ENCODE measurements at places on chromosomes 1 and 21.

GRCh38 chr1:159881622-159882526 lies 18.1 kb downstream of the CFAP45 start:
- DNase-seq = peak; percentile 100

DNA sequence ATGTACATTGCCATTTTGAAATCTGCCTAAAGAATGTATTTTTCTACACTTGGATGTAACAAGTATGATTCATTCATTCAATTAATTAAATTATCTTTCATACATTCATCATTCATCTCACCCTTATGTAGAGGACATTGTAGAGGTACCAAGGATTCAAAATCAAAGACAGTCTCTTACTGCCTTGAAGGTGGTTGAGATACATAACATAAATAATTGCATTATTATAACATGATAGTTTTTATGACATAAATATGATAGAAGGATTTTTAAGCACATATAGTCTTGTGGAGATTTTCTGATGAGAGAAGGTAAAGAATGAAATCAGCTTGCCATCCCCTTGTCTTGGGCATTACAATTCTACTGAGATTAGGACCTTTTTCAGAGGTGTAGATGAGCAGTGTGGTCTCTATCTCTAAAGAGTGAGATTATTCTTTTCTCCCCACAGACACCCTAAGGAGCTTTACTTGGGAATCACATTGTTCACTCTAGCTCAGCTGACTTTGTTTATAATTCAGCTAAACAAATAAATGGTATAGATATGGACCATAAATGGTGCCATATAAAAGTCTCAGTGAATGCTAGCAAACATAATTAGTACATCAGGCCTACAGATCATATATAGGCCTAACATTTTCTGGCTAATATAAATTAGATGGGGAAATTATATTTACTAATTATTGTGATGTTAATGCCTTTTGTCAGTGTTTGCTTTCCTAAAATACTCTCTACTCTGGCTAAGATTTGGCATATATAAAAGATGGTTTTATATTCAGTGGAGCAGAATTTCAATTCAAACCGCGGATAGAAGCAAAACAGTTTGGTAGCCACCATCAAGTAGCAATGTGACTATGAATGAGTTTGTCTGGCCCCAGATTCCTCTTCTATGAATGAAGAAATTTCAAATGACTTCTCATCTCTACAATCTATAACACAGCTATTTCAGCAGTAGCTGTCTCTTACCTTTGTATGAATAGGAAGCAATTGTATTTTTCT lies 1.9 kb downstream of the RGS1 start:
- no peak for DNase-seq

DNA sequence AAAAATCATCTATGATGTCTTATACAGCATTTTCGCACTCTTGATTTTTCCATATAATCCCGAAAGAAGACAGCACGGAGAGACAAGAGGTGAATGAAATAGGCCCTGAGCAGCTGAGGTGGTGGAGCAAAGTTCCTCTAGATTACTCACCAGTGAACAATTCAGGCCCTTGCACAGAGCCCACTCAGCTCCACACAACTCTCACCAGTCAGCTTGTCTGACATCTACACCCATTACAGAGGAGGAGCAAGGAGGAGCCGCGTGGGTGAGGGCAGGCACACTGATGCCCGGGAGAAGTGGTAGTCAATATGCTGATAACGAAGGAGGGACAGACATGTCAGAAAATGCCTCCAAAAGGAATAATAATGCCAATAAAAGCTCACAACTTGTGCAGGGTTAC lies 59.9 kb downstream of the DNM3 start:
- DNase-seq = peak; percentile 24

DNA sequence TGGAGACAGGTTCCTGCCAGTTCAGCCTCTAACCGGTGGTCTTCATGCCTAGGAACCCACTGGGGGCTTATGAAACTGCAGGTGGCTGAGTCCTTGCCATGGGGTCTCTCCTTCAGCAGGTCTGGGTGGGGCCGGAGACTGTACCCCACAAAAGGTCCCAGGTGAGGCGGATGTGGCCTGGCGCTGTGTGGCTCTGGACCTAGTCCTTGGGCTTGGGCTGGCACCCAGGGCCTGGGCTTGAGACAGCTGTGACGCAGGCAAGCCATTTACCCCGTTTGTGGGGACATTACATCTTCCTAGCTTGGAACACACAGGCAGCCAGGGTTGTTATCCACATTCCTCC lies 5.9 kb upstream of the SLX9 start:
- no peak for DNase-seq

- DNase-seq = no peak
Observed at GRCh38 chr1:56451491-56451890, 127.9 kb downstream of the PLPP3 start.

DNA sequence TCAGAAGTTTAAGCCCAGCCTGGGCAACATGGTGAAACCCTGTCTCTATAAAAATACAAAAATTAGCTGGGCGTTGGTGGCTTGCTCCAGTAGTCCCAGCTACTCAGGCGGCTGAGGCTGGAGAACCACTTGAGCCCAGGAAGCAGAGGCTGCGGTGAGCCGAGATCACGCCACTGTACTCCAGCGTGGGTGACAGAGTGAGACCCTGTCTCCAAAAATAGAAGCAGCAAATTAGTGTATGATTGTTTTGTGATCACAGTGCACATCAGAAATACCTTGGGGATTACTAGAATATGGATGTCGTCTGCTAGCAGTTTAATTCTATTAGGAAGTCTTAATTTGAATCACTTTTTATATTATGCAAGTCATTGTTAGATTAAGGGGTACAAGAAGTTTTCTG lies 59.0 kb downstream of the ZBTB17 start:
- no peak for DNase-seq

- no peak for DNase-seq
Observed at GRCh38 chr1:18229625-18230024, 122.0 kb downstream of the IGSF21 start.

- no peak for DNase-seq
Observed at GRCh38 chr1:68745451-68745850, 248.6 kb upstream of the DEPDC1 start.

GRCh38 chr1:224502459-224503160 lies 68.0 kb upstream of the WDR26 start:
- DNase-seq = no peak

DNA sequence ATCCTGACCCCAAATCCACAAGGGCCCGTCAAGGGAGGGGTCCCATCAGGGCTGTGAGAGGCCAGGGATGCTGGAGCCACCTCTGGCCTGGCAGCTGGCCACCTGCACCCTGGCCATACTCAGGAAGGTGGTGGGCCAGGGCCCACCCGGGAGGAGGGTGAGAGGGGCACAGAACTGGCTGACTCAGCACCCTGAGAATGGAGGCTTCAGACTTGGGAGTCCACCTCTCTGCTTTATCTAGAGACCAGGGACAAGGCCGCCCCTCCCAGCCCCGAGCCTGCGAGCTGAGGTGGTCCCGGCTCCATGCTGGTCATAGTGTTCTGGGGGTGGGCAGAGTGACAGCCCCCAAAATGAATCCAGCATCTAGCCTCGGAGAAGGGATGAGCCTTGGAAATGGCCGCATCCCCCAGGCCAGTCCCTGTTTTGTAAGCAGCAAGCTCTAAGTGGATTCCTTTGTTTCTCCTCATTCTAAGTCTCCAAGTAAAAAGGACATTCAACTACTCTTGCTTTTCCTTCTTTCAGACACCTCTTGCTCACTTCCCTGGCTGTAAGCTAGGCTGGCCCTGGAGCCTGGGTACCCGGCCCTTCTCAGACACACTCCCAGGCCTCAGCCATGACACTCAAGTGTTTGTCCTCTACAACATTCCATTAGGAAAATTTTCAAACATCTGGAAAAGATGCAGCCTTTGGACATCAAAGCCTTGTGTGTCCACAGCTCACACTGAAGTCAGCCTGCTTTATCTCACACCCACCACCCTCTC lies 12.3 kb downstream of the WNT3A start:
- DNase-seq = no peak

GRCh38 chr21:45811136-45811535 lies 167.6 kb downstream of the PCBP3 start:
- no peak for DNase-seq

DNA sequence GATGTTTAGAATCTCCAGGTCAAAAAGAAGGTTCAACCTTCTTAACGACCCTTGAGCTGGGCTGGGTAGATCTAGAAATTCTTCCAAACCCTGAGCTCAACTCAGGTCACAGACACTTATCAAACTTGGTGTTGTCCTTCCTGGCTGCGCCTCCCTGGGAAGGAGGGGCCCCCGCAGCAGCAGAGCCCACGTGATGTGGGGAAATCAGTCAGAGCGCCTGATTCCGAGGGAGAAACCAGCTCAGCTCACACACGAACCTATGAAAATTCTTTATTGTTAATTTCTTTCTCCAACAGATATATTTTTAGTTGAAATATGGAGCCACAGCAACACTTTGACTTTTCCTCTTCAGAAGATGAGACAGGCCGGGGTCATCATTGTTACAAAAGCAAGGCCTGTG lies 24.3 kb upstream of the CLSTN1 start:
- DNase-seq = no peak

GRCh38 chr1:116878804-116879477 lies 30.8 kb upstream of the PTGFRN start:
- DNase-seq = no peak

- DNase-seq = no peak
Observed at GRCh38 chr1:38328278-38329035, 281.9 kb upstream of the POU3F1 start.

GRCh38 chr1:220225957-220226356 lies 46.3 kb downstream of the RAB3GAP2 start:
- DNase-seq = no peak

GRCh38 chr1:150365941-150366340 lies 2.0 kb downstream of the RPRD2 start:
- DNase-seq = peak; percentile 56

DNA sequence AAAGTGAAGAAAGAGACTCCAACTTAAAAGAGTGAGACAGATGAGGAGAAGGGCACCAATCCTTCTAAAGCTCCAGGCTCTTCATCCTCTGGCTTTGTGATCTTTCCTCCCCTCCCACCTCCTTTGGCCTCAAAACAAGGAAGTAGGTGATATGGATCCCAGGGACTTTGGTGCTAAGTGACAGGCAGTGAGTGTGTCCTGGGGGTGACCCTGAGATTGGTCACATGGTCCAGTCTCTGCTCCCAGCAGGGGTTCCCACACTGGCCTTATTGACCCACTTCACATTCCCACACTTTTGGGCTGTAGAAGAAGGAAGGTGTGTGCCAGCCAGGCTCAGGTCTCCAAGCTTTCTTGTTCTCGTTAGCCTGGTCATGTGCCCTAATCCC lies 401.2 kb upstream of the PROX1 start:
- no peak for DNase-seq

GRCh38 chr1:41919764-41920397 lies 1.2 kb upstream of the HIVEP3 start:
- DNase-seq = peak; percentile 69

- peak; percentile 34 for DNase-seq
Observed at GRCh38 chr1:70008660-70009059, 196.7 kb downstream of the LRRC40 start.

- no peak for DNase-seq
Observed at GRCh38 chr21:31090376-31090775, 52.1 kb upstream of the KRTAP19-8 start.

- peak; percentile 67 for DNase-seq
Observed at GRCh38 chr21:34938089-34938764, 110.9 kb downstream of the RUNX1 start.

GRCh38 chr1:51236531-51237350 lies 668 bp downstream of the RNF11 start:
- DNase-seq = peak; percentile 50

GRCh38 chr1:2908081-2908480 lies 106.6 kb upstream of the TTC34 start:
- DNase-seq = no peak

DNA sequence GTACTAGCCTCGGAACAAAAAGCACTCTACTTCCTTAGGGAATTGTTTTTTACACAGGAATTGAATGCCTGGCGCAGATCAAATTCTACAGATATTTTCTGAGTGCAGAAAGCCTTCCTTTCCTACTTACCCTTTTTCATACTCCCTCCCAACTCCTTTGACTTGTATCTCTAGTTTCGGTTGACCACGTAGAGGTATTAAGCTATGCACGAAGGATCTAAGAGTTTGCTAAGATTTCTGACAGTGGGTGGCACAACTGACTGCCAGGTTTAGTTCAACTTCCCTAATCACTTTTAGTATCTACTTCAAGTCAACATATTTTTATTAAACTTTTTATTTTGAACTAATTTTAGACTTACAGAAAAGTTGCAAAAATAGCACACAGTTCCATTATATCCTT lies 5.0 kb downstream of the TOR1AIP2 start:
- DNase-seq = no peak

DNA sequence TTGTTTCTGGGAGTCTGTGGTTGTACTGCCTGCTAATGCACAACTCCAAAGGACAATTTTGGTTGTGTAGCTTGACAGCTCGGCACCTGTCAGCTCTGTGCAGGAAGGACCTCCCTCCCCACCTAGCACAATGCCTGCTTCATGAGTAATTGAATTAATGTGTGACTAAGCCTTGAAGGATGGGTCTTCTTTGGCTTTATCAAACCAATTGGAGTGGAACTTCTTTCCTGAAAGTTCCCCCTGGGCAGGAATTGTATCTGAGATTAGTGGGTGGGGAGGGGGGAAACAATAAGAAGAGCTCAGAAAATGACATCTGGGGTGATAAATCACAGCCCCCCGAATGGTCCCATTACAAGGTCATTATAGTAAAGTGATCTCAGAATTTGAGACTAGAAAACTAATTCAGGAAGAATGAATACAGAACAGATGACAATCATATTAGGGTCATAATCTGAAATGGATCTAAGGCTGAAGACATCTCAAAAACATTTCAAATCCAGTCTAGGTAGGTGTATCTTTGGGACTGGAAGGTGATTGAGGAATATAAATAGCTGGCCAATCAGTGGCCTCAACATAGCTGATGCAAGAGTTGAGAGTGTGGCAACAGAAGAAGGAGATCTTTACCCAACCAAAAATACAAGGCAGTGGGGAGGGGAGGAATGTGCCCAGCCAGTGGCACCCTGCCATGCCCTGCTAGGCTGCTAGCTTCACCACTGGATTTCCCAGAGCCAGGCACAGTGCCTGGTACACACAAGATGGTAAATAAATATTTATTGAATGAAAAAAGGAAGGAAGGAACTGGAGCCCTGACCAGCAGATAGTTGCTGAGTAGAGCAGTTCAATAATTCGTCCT lies 10.1 kb upstream of the SESN2 start:
- peak; percentile 82 for DNase-seq
